Adrenal gland (tissue), 19 donors: ENCODE measurements at places on chromosomes 11 and 22. TPM values are rescaled to one million over a fixed set of nuclear protein-coding genes. Genes with fewer than 3 reads are reported as not detected.

- no peaks in the 10 kb centered on the region for H3K27me3 ChIP-seq
- H3K4me3 ChIP-seq: no peak overlapping the region
- DNase-seq: no peak
- H3K27ac ChIP-seq: no peak overlapping the region
- no peaks in the 10 kb centered on the region for H3K4me1 ChIP-seq
- H3K36me3 ChIP-seq: no peaks in the 10 kb centered on the region
Observed at GRCh38 chr11:114909866-114910265, 231.5 kb downstream of the NXPE2 start.

GRCh38 chr11:129976328-129976727 lies 26.3 kb downstream of the PRDM10 start:
- no peaks in the 10 kb centered on the region for H3K36me3 ChIP-seq
- no peak overlapping the region for H3K4me3 ChIP-seq
- H3K27ac ChIP-seq: no peak overlapping the region
- DNase-seq: no peak
- H3K27me3 ChIP-seq: no peaks in the 10 kb centered on the region
- no peaks in the 10 kb centered on the region for H3K4me1 ChIP-seq

GRCh38 chr11:66546966-66547661 lies 411 bp downstream of the ACTN3 start:
- peaks cover 10% of the 10 kb centered on the region for H3K4me1 ChIP-seq
- H3K27me3 ChIP-seq: no peaks in the 10 kb centered on the region
- H3K36me3 ChIP-seq: no peaks in the 10 kb centered on the region

- H3K4me1 ChIP-seq: no peaks in the 10 kb centered on the region
- no peak overlapping the region for H3K27ac ChIP-seq
- H3K4me3 ChIP-seq: no peak overlapping the region
- no peak for DNase-seq
- H3K36me3 ChIP-seq: no peaks in the 10 kb centered on the region
- H3K27me3 ChIP-seq: peaks cover 3% of the 10 kb centered on the region
Observed at GRCh38 chr22:49446145-49446758, 381.4 kb downstream of the BRD1 start.

DNA sequence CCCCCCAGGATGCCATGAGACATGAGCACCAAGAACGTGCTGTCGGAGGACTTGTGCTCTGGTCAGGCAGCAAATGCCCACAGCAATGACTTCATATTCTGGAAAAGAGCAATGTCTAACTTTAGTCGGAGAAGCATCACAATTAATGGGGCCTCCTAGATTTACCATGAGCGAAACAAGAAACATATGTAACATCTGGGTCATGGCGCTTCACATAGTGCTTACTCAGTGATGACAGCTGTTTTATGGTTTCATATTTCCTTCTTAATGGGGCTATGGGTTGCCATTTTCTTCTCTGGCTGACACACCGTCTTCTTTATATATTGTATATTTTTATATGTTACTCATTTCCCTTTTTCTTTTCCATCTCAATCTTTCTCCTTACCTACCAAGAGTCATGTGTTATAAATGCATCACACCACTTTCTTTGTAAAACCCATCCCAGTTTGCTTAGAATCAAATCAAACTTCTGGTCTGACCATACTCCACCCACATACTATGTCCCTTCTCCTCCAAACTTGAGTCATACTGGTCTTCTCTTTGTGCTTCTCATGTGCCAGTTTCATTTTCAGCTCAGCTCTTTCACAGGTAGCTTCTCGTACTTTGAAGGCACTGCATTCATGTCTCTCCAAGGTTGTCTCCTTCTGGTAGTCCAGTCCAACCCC lies 9.4 kb upstream of the CASP12 start:
- no peak for DNase-seq
- no peaks in the 10 kb centered on the region for H3K4me1 ChIP-seq
- no peak overlapping the region for H3K27ac ChIP-seq
- no peaks in the 10 kb centered on the region for H3K27me3 ChIP-seq

DNA sequence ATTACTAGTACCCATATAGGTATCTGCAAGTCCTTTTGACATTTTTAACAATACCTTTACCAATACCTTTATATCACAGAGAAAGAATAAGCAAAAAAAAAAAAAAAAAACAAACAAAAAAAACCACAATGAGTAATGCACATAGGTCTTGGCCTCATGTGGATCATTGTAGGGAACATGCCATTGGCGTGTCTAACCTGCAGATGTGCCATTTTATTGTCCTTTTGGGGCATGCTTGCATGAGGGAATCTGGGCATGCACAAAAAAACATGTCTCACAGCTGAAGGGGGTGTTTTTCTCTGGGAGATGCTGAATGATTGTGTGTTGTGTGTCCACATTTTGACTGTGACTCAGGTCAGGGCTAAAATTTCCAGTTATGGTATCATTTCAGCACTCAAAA lies 361.6 kb downstream of the GUCY1A2 start:
- no peaks in the 10 kb centered on the region for H3K4me1 ChIP-seq
- no peaks in the 10 kb centered on the region for H3K27me3 ChIP-seq
- no peak overlapping the region for H3K27ac ChIP-seq
- no peaks in the 10 kb centered on the region for H3K36me3 ChIP-seq
- H3K4me3 ChIP-seq: no peak overlapping the region
- DNase-seq: no peak

DNA sequence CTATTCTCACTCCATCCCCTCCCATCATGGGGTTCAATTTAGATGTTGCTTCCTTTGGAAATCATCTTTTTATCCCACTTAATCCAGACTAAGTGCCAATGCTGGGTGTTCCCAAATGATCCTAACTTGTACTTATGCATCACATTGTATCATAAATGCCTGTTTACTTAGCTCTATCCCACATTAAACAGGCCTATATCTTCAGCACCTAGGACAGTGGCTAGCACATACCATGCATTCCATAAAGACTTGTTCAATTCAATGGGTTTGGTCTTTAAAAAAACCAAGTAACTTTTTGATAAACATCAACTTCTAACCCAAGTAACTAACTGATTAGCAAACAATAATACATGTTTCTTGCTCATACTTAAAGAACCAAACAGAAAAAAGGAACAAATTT lies 40.6 kb downstream of the RSF1 start:
- H3K4me3 ChIP-seq: no peak overlapping the region
- no peaks in the 10 kb centered on the region for H3K27me3 ChIP-seq
- H3K4me1 ChIP-seq: no peaks in the 10 kb centered on the region
- H3K36me3 ChIP-seq: no peaks in the 10 kb centered on the region
- DNase-seq: no peak

The A4GALT gene
- 1.9 TPM for total RNA-seq

The TM7SF2 gene
- 584 TPM for total RNA-seq

The TEF gene
- total RNA-seq: 33.9 TPM

The CD6 gene
- total RNA-seq: 1.8 TPM

The CSNK2A3 gene
- 1.1 TPM for total RNA-seq

The TBX10 gene
- not detected for total RNA-seq
